ENCODE measurements at places on chromosomes 3 and 15.

GRCh38 chr15:65920825-65921309 is 51.6 kb downstream of the RAB11A start:
- DNase-seq, result no peak

DNA sequence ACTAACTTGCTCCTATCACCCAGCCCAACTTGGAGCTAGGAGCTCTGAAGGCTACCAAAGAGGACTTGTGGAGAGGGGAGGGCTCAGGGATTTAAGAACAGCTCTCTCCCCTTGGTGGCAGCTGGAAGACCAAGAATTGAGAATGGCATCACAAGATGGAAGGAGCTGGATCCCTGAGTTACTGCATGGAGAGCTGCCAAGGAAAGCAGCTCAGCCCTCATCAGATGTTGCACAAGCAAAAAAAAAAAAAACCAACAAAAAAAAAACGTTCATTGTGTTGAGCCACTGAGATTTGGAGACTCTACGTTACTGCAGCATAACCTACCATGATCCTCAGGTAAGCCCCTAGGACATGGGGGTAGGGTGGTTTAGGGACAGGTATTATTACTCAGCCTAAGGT is 41.0 kb downstream of the ITGB5 start:
- DNase-seq, result no peak

- DNase-seq, result no peak
These were observed 296.9 kb upstream of the NECTIN3 start for GRCh38 chr3:110774496-110775265.

DNA sequence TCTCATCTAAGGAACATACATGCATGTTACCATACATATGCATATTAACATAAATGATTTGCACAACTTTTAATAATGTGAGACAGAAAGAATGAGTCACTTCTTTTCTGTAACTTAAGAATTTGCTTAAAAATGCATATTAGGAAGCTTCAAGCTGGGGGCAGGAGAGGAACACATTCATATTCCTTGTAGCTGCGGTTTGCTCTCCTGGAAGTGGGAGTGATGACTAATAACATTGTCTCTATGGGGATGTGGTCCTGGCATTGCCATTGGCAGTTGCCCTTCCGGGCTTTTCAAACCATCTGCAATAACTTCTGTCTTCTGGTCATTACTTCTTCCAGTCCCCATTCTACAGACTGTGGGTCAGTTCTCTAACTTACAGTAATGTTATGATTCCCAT is 15.6 kb downstream of the CHST2 start:
- no peak for DNase-seq

GRCh38 chr3:59559721-59560435 is 510.1 kb upstream of the CFAP20DC start:
- no peak for DNase-seq

DNA sequence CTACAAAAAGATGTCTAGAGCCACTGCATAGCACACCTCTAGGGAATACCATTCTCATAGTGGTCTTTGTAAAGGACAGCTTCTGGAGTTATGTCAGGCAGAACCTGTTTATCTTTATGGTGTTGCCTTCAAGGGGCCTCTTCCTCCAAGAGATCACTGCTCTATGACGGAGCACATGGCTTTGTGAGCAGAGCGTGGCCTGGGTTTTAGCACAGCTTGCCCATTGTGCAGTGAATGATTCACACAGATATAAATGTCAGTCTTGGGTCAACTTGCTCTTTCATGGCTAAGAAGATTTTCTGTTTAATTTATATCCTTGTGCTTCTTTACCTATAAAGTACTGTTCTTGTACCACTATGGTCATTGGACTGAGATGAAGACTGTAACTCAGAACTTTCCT is 41.5 kb upstream of the RBMS3 start:
- DNase-seq, result no peak
